ENCODE measurements at places on chromosomes 12 and 14.

- DNase-seq, result no peak
Measured at GRCh38 chr14:105473033-105473676, 1.5 kb upstream of the CRIP2 start.

- DNase-seq, result no peak
Measured at GRCh38 chr12:133129368-133130037, 571 bp downstream of the ZNF891 start.

- no peak for DNase-seq
Measured at GRCh38 chr12:27622436-27623195, 73.6 kb upstream of the REP15 start.

- no peak for DNase-seq
Measured at GRCh38 chr12:111699-112493, 45.3 kb downstream of the IQSEC3 start.

- DNase-seq, result no peak
Measured at GRCh38 chr14:68939181-68939892, 39.8 kb downstream of the ACTN1 start.

GRCh38 chr12:82919388-82920054, 232.8 kb downstream of the TMTC2 start:
- DNase-seq, result no peak
